Stimulated activated effector memory CD8-positive, alpha-beta T cell treated with anti-CD3 and anti-CD28 coated beads, Interleukin-12 subunit alpha, Interleukin-12 subunit beta, amount 100 ng/mL, for 72 hours (primary cell): ENCODE measurements at places on chromosomes 16 and 17.

DNA sequence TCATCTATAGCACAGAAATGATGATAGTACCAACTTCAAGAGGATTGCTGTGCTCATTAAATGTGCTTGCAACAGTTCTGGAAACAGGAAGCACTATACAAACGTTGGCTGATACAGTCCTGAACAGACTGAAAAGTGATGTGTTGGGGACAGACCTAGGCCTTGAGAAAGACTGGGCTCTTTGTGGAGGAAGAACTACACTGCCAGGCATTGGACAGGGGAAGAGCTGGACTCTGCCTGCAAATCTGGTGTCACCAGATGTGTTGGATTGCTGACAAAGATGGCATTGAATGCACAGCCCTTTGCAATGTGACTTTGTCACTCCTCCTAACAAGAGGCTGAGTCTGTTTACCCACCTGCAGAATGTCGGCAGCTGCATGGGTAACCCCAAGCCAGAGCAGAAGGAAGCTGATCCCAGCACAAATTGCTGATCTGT is 12.4 kb upstream of the ST6GALNAC2 start:
- DNase-seq: no peak

GRCh38 chr16:1946495-1947368 is 3.7 kb upstream of the MSRB1 start:
- DNase-seq: no peak

GRCh38 chr16:89934611-89935553 is 11.7 kb downstream of the TUBB3 start:
- DNase-seq: no peak

DNA sequence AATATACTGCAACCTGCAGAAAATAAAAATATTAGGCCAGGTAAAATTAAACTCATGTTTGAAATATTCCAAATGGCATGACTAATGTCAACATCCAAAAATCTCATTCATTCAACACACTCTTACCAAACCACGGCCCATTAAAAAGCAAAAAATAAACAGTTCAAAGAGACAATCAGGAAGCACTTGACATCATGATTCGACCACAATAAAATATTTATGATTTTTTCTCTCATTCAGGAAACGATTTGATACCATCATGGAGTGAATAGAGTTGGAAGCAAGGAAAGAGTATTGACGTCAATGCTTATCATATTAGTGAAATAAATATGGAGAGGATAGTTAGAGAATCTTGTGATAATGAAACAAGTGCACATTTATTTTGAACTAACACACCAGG is 354.1 kb downstream of the KCNJ2 start:
- no peak for DNase-seq

DNA sequence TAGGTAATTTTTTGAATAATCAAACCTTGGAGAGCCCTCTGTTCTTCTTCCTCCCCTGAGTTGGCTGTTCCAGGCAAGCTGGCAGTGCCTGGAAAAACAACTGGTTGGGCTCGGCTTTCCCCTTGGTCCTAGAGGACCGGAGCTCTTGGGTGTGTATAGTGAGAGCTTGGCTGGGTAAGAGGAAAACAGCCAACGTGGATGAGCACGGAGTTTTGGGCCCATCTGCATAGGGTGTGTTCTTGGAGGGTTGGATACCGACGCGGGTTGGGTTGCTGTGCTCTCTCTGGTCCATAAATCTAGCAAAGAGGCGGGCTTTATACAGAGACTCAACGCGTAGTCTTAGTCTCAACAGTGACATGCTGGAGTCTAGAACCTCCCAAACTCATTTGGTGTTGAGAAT is 23.2 kb downstream of the ITGB3 start:
- no peak for DNase-seq

- no peak for DNase-seq
Observed at GRCh38 chr17:30957741-30958140, 13.1 kb upstream of the RNF135 start.

DNA sequence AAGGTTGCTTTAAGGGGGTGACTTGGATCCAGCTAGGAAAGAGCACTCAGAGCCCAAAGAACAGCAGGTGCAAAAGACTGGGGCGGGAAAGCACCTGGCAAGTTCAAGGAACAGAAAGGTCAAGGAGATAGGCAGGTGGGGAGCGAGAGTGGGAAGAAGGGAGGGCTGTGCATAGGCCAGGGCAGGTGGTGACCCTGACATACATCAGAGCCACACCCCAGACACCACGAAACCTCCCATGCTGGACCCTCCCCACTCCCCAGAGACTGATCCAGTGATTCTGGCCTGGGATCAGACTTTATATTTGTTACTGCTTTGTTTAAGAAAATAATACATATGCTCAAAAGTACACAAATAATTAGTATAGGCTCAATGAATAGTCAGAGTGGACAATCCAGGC is 48.5 kb upstream of the RBFOX3 start:
- no peak for DNase-seq
